WTC11 (cell line): ENCODE measurements at places on chromosomes 7 and 10.
A peak's percentile ranks its signal among the peaks of the same experiment; 100 is the strongest.

DNA sequence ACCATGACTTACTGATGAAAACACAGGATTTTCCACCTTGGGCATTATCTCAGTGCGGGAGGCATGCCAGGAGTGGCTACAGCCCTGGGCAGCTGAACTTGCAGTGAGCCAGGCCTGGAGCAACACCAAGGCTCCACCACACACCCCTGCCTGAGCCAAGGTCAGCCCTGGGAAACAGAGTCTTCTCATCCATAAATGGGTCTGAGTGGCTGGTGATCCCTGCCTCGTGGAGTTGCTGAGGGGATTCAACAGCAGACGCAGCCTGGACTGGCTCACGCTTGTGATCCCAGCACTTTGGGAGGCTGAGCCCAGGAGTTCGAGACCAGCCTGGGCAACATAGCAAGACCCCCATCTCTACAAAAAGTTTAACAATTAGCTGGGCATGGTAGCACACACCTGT, 32.2 kb downstream of the SPOCK2 start:
- DNase-seq, result no peak

DNA sequence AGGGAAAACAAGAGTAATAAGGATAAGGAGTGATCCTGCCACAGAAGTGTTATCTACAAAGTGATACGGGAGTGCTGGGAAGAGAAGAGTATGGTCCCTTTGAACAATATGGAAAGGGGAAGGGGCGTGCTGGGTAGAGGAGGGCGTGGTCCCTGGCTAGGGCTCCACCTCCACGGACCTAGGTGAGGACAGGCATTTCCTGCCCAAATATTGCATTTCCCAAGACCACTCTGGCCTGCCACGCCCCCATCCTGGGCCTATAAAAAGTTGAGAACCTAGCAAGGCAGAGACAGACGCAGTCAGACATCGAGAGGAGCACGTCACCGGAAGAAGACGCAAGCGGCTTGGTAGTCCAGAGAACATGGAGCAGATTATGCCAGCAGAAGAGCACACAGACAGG, 22.8 kb downstream of the VSTM4 start:
- no peak for DNase-seq

DNA sequence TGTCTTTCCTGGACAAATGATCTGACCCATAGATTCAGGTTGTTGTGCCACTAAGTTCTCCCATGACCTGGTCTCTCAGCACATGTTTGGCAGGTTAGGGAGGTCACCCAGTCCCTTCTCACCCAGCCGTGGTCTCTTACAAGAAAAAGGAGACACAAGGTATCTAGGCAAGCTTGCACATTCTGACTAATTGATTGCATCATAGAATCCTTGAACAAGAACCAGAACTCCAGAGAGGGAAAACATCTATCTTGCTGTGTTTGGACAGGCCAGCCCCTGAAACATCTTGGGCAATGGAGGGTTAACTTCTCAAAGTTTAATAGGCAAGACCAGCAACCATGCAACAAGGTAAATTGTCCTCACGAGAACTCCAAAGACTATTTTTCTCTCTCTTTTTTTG, 8.5 kb upstream of the HK1 start:
- no peak for DNase-seq

- DNase-seq, result no peak
Observed at GRCh38 chr7:5689118-5689517, 92.3 kb downstream of the RNF216 start.

DNA sequence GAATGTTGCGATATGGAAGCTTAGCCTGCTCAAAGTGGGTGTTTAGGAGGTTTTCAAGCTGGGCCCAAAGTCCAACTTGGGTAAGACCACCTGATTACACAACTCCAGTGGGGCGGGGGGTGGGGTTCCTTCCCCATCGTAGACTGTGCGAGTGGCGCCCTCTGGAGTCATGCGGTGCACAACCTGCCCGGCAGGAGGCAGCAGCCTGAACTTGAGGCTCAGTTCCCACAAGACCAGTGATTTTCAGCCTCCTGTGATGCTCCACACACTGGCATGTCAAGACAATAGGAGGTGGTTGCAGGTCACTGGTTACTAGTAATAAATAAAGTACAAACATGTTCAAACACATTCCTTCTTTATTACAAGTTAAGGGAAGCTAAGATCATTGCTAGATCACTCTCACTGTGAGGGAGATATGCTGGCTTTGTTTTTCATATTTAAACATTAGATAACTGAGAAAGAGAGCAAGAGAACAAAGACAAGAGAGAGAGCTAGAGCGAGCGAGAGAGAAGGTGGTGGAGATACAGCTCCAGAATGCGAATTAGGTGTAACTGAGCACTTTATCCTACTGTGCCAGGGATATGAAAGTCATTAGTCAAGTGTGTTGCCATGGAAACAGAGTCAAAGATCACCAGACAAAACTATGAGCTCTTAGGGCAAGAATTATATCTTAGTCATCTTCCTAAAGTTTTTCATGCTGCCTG, 97.4 kb upstream of the BMPER start:
- DNase-seq, result peak; percentile 81

GRCh38 chr10:13787015-13787421, 200.3 kb downstream of the PRPF18 start:
- no peak for DNase-seq

DNA sequence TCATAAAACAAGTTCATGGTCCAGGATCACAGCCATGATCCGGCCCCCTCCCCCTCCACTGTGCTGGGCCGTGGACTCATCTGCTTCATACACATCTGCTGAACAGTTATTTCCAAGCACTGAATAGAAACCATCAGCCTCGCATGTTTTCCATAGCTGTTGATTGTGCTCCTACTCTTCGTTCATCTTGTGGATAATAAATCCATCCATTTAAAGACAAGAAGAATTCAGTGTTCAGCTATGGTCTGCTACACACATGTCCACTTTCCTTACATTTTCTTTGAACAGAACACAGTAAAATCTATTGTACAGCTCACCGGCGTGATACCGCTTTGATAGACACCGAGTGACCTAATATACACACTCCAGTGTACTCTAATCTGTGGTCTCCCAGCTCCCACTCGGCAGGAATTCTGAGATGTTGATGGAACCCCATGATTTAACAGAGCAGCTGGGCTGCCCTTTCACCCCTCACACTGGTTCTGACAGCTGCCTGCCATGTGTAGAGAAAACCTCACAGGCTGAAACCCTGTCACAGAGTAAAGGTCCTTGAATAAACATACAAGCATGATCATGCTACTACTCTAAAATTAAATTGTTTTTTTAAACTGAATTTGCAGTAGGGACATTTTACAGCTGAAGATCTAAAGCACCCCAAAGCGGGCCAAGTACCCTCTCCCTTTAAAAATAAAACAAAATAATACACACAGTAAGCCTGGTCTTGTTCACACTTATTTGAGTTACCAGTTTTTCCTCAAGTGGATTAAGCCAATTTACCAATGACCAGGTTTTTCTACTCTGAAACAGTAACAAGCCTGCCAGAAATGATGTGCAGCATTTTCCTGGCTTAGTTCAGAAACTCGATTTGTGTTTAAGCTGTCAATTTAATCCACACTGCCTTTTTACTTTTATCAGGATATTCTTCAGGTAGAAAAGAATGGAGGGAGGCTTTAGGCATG, 95.1 kb upstream of the FZD1 start:
- DNase-seq, result no peak

GRCh38 chr7:22364900-22365299, 7.9 kb upstream of the RAPGEF5 start:
- DNase-seq, result no peak

- no peak for DNase-seq
Observed at GRCh38 chr10:113026679-113027078, 76.6 kb downstream of the TCF7L2 start.

GRCh38 chr7:371119-371778, 81.3 kb downstream of the FOXL3 start:
- peak; percentile 3 for DNase-seq

GRCh38 chr7:36923185-36923584, 198.9 kb upstream of the AOAH start:
- DNase-seq, result no peak
